ENCODE measurements at places on chromosomes 2 and 18.
A peak's percentile ranks its signal among the peaks of the same experiment; 100 is the strongest.

DNA sequence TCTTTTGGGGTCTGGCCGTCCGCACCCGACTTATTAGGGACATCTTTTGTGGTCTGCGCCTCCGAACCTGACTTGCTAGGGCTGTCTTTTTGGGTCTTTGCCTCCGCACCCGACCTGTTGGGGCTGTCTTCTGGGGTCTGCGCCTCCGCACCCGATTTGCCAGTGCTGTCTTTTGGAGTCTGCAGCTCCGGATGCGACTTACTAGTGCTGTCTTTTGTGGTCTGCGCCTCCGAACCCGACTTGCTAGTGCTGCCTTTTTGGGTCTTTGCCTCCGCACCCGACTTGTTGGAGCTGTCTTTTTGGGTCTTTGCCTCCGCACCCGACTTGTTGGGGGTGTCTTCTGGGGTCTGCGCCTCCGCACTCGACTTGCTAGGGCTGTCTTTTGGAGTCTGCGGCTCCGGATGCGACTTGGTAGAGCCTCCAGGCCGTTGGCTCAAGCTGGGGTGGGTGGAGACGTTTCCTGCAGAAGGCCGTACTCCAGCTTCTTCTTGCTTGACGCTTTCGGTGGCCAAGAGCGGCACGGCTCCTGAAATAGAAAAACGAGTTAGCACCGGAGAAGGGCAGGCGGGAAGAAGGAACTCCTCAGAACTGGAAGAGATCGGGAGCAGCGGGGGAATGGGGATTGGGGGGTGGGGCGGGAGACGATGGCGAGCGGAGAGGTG lies 498 bp downstream of the TGOLN2 start:
- no peak for DNase-seq

DNA sequence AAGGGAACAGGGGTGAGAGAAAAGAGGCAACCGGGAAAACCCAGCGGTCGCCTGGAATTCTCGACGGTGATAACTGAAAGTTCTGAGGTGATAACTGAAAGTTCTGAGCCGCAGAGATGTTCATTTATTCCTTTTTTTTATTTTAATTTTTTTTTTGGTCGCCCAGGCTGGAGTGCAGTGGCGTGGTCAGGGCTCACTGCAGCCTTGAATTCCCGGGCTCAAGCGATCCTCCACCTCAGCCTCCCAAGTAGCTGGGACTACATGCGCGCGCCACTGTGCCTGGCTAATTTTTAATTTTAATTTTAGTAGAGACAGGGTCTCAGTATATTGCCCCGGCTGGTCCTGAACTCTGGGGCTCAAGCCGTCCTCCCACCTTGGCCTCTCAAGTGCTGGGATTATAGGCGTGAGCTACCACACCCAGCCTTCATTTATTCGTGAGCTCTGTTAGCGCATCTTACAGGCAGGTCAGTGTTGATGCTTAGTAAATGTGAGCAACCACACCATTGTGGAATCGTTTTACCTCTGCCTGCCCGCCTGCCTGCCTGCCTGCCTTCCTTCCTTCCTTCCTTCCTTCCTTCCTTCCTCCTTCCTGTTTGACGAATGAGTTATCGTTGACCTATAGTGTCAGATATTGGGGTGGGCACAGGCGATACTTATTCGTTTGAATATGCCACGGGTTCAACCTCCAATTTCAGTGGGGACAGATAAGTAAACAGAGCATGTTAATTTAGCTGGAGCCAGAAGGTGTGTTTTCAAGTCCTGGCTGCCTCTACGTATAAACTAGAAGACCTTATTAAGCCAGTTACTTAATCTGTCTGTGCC lies 557 bp upstream of the E2F6 start:
- DNase-seq: no peak

DNA sequence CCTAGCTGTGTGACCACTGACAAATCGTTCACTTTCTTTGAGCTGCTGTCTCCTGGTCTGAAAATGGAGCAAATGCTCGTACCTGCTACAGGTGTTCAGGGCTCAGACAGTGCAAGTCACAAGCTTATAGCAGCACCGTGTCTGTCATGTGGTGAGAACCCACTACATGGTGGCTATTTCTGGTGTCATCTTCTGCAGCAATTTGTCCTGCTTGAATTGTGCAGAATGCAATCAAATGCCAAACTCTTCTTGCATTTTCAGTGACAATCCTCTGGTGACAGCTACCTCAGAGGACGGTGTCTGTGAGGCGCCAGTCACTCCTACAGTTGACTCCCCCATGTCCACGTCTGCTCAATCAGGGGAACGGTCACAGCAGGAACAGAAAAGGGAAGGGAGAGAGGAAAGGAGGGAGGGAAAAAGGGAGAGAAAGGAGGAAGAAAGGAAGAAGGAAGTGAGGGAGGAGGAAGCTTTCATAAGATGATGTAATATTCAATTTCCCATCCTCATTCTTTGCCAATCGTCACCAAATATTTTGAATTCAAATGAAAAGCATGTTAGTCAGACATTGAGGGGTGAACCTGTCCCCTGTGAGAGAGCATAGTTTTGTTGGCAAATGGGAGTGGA lies 122.2 kb downstream of the BCL2 start:
- no peak for DNase-seq

- DNase-seq: no peak
Observed at GRCh38 chr2:118387509-118387908, 299.2 kb downstream of the INSIG2 start.

- no peak for DNase-seq
Observed at GRCh38 chr2:107063228-107063627, 177.3 kb upstream of the ST6GAL2 start.

GRCh38 chr2:130241041-130241707 lies 42.9 kb upstream of the TUBA3E start:
- DNase-seq: no peak

- DNase-seq: no peak
Observed at GRCh38 chr2:119004602-119005001, 62.6 kb downstream of the MARCO start.

GRCh38 chr2:98464772-98465310 lies 20.2 kb downstream of the INPP4A start:
- DNase-seq: peak; percentile 89

DNA sequence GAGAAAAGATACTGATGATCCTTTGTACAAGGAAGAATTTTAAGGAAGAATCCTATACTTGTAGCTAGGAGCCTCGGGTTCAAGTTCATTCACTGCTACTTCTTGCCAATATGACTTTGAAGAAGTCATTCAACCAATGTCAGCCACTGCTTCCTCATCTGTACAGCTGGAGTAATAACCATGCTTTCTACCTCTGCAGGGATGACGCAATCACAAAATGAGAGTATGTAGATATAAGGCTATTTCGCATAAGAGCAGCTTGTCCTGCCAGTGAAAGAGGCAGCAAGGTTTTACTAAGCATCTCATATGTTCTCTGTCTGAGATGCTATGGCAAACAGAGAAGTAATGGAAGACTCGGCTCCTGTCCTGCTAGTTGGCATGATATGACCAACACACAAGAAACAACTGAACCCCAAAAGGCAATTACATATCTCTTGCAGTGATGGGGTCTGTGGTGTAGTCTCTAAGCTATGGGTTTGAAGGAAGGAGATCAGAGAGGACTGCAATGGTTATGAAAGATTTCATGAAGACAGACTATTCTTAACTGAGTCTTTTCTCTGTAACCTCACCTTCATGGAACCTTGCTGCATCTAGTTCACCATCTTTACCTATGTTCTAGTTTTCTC lies 9.2 kb downstream of the AAK1 start:
- DNase-seq: peak; percentile 86

- no peak for DNase-seq
Observed at GRCh38 chr2:164755952-164756351, 85.7 kb downstream of the COBLL1 start.

GRCh38 chr18:72727038-72727655 lies 140.6 kb downstream of the NETO1 start:
- no peak for DNase-seq

GRCh38 chr18:26190506-26190905 lies 35.7 kb upstream of the TAF4B start:
- no peak for DNase-seq

DNA sequence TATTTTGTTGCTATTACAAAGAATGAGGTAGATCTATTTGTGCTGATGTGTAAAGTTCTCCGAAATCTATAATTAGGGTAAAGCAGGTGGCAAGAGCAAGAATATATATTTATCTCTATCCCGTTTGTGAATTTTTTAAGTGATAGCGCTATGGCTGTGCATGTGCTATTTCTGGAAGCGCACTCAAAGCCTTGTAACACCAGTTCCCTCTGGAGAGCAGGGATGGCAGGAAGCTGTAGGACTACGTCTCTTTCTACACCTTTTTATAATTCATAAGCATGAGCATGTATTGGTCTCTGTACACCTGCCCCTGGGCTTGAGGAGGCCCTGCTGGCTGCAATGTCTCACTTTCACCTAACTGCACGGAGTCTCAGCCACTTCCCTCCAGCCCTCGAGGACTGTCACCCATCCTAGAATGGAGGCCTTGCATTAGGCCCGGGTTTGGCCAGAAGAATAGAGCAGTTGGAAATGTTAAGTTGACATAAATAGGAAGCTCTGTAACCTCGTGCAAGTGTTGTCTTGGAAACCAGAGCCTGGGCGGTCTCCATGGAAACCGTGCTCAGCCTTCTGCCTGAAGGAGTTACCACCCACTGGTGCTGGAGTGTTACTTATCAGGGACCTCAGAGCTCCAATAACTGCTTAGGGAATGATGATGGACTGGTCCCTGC lies 20.9 kb downstream of the ITM2C start:
- no peak for DNase-seq

GRCh38 chr2:235537186-235537585 lies 43.3 kb downstream of the AGAP1 start:
- no peak for DNase-seq

- no peak for DNase-seq
Observed at GRCh38 chr2:32937602-32938448, 8.9 kb upstream of the LTBP1 start.

DNA sequence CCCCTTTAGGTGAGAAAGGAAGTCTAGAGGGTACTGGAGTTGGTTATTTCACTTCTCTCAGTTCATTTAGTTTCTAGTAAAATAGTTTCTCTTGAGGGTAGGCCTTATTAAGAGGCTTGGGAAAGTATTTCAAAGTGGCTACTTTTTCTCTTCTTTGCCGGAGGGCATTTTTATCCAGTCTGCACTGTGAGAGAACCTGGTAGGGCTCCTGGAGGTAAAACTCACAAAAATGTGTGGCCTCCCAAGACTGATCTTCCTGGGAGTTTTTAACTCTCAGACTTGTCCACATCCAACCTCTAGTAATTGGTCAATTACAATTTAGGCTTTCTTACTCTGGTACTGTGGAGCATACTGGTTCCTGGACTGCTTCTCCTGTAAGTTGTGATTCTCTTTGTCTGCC lies 28.0 kb downstream of the EHBP1 start:
- no peak for DNase-seq

GRCh38 chr2:68412127-68412819 lies 47.2 kb downstream of the PLEK start:
- DNase-seq: peak; percentile 74

- no peak for DNase-seq
Observed at GRCh38 chr2:197251576-197251975, 59.0 kb downstream of the ANKRD44 start.

- DNase-seq: no peak
Observed at GRCh38 chr18:32899819-32900218, 127.0 kb upstream of the KLHL14 start.

DNA sequence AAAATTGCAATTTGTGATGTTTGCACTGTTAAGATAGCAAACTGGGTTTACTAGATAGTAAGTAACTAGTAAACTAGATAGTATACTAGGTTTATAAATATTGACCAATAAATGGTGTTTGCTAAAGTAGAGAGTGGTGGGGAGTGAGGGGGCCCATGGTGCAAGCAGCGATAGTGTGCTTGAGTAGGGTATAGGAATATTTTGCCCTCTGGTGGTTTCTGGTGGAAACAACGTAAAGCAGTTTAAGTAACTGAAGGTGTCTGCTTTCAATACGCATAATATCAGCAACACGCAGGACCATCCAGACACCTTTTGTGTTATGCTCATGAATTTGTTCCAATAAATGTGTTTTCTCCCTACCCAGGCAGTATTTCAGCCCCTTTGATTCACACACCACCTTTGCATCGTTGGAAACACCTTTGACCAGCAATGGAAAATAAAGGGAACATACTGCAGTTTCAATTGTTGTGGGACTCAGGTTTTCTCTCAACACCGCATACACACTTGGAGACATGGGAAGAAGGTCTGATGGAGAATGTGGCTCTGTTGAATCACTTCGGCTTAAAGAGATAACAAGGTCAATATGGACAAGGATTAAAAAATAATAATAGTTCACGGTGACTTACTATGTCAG lies 16.7 kb upstream of the STAT1 start:
- DNase-seq: peak; percentile 55

- DNase-seq: peak; percentile 54
Observed at GRCh38 chr2:232292395-232293154, 86.0 kb upstream of the ALPP start.

DNA sequence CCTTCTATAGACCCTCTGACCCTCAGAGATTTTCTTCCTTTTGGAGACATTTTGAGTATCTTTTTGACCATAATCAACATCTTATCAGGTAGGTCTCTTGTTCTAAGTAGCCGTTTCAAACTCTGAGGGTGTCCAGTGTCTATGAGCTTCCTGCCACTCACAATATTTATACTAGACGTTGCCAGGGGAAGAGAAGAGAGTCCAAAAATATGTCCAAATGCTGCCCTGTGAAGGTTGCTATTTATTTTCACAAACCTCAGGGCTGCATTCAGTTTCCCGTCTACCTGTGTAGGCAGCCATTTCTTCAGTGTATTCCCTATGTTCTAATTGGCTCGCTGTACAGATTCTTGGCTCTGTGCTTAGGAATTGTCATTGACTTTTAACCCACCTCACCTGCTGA lies 986 bp upstream of the DSG1 start:
- no peak for DNase-seq

GRCh38 chr2:187017438-187017837 lies 168.5 kb upstream of the ZSWIM2 start:
- no peak for DNase-seq

DNA sequence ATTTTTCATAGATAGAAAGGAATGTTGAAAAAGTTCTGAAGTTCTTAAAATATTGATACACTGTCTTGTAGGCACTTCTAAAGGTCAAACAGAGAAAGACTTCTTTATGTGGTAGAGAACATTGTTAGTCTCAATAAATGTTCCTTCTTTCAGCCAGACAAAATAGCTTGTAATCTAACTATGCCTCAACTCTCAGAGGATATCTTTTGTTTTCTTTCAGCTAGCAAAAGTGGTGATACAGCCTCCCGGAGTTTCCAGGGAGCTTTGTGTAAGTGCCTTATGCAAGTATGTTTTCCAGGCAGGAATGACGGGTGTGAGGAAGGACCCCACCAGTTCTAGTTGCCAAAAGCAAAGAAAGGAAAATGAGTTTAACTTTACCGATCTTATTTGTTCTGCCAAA lies 452.1 kb upstream of the ST6GAL2 start:
- DNase-seq: no peak

- no peak for DNase-seq
Observed at GRCh38 chr2:143123911-143124310, 5.3 kb upstream of the ARHGAP15 start.

GRCh38 chr2:7974936-7975335 lies 706.9 kb upstream of the ID2 start:
- DNase-seq: no peak

- DNase-seq: no peak
Observed at GRCh38 chr2:96832754-96833507, 10.9 kb downstream of the ANKRD23 start.
